ENCODE measurements at places on chromosomes 2 and 18. TPM values are rescaled to one million over a fixed set of nuclear protein-coding genes. Genes with fewer than 3 reads are reported as not detected.

Gene PAX3
- 5.7 TPM for total RNA-seq

Gene CREG2
- 2.8 TPM for total RNA-seq

Gene ZRANB3
- total RNA-seq = 23.3 TPM

Gene ALPI
- total RNA-seq = not detected

Gene FIGLA
- 1.8 TPM for total RNA-seq

Gene WNT10A
- total RNA-seq = 8.1 TPM

Gene ZNF804A
- total RNA-seq = 21.1 TPM

Gene INPP5D
- 8.0 TPM for total RNA-seq

Gene PDK1
- total RNA-seq = 46.2 TPM

Gene ACKR3
- 26.8 TPM for total RNA-seq

Gene CSRNP3
- 81.7 TPM for total RNA-seq

Gene LYPD1
- 15.8 TPM for total RNA-seq

Gene GREB1
- 18.5 TPM for total RNA-seq

Gene MLPH
- 10.6 TPM for total RNA-seq

Gene FOXD4L1
- not detected for total RNA-seq

Gene SMC6
- total RNA-seq = 54.1 TPM

Gene EGR4
- not detected for total RNA-seq

Data from camera-type eye (tissue), 1 donor.